ENCODE measurements at places on chromosomes 11 and 22. TPM values are rescaled to one million over a fixed set of nuclear protein-coding genes. Genes with fewer than 3 reads are reported as not detected.

DNA sequence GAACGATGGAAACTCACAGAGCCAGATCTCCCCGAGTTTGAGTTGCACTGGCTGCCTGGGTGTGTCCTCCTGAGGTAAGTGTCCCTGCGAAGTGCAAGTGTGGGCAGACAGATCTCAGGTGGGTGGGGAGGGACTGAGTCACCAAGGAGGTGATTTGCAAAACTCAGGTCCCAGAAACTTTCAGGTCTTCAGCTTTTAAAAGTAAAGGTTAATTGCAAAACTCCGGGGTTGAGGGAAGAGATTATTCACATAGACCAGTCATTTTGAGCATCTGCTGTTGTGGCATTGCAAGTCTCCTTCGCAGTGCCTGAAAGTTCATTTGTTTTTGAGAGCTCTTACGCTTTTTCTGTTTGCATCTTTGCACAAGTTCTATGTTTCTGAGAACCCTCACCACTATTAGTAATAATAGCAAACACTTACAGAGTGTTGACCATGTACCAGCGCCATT is 7.1 kb downstream of the CD44 start:
- no peak for DNase-seq

DNA sequence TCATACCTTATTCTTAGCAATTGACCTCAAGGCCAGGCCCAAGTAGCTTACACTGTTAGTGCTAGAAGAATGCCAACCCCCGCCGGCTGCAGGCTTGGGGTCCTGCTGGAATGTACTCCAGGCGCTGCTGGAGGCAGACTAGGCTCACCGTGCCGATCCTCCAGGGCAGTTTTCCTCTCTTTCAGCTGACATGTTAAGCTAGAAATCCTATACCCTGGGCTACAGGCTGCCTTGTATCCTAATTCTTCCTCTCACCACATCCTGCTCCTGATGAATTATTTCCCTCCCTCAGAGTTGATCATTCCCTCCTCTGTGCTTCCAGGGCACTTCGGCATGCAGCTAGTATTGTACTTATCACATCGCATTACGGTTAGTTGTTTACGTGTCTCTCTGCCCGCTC is 3.4 kb downstream of the SPTBN2 start:
- no peak for DNase-seq

- DNase-seq, result no peak
Observed at GRCh38 chr22:25892678-25893077, 150.7 kb downstream of the MYO18B start.

GRCh38 chr11:20058749-20059458 is 101.4 kb downstream of the DBX1 start:
- DNase-seq, result no peak

GRCh38 chr11:110525883-110526282 is 96.1 kb downstream of the FDX1 start:
- DNase-seq, result no peak

- DNase-seq, result no peak
Observed at GRCh38 chr22:27643907-27644306, 157.6 kb downstream of the MN1 start.

DNA sequence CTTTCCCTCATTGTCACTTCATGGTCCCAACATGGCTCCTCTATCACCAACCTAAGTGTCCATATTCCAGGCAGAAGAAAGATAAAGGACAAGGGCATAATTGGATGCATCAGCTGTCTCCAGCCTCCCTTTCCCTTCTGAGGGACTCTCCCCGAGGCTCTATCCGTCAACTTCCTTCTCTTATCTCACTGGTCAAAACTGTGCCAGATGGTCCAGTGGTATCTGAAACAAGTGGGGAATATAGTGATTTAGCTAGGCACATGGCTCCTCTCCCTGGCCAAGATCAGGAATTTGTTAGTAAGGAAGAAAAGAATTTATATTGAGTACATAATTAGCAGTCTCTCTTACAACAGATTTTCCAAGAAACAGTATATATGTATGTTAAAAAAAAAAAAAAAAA is 12.6 kb upstream of the SPON1 start:
- no peak for DNase-seq

GRCh38 chr22:43263645-43264514 is 76.9 kb upstream of the TTLL12 start:
- peak; percentile 99 for DNase-seq

- no peak for DNase-seq
Observed at GRCh38 chr11:83554876-83555275, 268.7 kb upstream of the CCDC90B start.

GRCh38 chr11:20004866-20005265 is 155.4 kb downstream of the DBX1 start:
- DNase-seq, result peak; percentile 77

- peak; percentile 43 for DNase-seq
Observed at GRCh38 chr22:26589367-26589844, 526 bp downstream of the TPST2 start.

GRCh38 chr11:114160894-114161293 is 101.4 kb downstream of the ZBTB16 start:
- DNase-seq, result no peak

DNA sequence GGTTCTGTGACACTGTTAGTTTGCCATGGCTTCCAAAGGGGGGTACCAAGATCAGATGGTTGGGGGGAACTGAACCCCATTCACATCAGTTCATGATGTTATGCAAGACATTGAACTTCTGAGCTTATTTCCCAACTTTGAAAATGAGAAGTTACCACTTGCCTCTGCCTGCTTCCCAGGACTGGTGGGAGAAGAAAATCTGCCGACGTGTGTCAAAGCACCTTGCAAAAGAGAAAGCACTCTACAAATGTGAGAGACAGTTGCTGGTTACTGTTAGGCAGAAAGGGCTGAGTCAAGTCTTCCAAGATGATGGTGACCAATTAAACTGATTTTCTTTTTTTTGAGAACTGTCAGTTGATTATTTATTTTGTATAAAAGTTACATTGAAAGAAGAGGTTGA is 45.6 kb downstream of the SMCO4 start:
- no peak for DNase-seq

DNA sequence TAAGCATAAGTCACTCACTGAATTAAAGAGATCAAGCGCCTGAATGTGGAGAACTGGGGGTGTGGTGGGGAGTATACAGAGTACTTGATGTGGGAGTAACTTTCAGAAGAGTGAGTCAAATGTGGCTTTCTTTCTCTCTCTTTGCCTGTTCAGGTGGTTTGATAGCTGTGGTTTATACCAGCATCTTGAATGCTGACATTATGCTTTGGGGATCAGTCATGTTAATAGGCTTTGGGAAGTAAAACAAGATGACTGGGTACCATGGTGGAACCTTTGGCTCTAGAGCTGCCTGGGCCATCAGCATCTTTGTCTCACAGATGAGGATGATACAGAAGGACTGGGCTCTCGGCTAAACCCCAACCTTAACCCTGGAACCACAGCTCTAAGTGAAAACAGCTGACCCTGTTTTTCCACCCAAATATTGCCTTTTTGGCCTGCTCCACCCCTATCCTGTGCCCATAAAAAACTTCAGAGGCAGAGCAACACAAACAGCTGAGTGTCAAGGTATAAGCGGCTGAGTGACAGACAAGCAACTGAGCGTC is 58.2 kb upstream of the GNAZ start:
- no peak for DNase-seq

DNA sequence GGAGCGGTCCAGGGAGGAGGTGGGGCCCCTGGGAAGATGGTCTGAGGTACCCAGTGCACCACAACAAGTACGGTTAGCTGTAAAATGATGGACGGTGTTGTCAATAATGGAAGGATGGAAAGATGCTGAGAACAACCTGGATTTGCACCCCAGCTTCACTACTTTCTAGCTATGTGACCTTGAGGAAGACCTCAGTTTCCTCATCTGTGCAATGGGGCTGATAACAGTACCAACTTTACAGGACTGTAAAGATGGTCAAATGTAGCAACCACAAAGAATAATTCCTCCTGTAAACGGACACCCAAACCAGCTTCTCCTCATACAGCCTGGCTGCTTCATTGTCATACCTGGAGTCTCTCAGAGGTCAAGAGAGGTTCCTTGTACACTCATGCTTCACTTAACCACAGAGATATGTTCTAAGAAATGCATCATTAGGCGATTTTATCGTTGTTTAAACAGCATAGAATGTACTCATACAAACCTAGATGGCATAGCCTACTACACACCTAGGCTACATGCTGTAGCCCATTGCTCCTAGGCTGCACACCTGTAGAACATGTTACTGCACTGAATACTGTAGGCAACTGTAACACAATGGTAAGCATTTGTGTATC is 65.5 kb upstream of the LMO2 start:
- no peak for DNase-seq

DNA sequence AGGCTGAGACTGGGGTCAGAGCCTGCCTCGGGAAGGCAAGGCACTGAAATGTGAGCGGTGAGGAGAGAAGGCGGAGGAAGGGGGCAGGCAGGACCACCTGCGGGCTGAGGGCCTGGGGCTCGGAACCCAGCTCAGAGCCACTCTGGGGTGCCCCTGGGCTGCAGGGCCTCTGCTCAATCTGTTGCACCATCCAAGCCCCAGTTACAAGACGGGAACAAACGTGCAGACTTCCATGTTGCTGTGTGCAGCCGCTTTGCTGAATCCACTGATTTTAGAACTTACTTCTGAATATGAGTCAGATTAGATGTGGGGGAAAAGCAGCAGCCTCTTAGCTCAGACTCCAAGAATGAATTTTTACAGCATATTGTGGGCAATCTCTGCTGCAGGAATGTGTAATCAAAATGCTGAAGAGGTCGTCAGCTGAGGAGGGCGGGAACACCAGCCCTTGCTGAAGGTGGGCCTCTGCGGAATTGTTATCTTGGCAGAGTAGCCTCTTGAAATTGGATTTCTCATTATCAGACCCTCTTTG is 21.6 kb downstream of the PARVG start:
- DNase-seq, result no peak

- no peak for DNase-seq
Observed at GRCh38 chr22:37411655-37412054, 15.6 kb downstream of the ELFN2 start.

DNA sequence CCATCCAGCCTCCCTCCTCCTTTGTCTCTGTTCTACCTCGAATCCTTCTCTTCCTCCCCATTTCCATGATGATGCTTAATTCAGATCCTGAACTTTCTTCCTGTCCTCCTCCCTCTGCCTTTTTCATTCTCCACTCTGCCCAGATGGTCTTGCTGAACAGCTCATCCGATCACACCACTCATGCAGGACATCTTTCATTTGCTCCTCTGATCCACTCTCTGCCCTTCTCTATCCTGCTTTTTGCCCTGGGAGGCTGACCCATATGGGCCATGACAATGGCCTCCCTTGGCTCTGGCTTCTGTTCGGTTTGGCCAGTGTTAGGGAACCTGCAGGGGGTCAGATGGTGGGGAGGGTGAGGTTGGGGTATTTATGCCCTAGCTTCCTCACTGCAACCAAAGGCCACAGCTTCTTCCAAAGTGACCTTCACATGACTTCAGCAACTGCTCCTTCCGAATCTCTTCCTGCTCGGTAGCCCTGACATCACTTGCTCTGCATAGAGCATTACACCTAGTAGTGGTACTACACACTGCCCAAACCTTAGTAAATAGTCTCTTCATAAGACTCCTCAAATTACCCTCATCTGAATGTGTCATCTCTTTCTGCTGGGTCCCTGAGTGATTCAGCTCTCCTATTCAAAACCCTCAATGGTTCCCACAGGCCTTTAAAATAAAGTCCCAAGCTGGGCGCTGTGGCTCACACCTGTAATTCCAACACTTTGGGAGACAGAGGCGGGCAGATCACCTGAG is 32.7 kb upstream of the MICAL2 start:
- no peak for DNase-seq

- DNase-seq, result no peak
Observed at GRCh38 chr11:19102521-19102900, 14.5 kb upstream of the ZDHHC13 start.

GRCh38 chr11:1927026-1927847 is 7.7 kb downstream of the TNNT3 start:
- DNase-seq, result no peak

- DNase-seq, result no peak
Observed at GRCh38 chr11:8288824-8289491, 25.3 kb upstream of the LMO1 start.

GRCh38 chr11:57477507-57478189 is 17.3 kb downstream of the RTN4RL2 start:
- DNase-seq, result no peak

- peak; percentile 25 for DNase-seq
Observed at GRCh38 chr22:31496735-31497146, 405 bp downstream of the SFI1 start.

DNA sequence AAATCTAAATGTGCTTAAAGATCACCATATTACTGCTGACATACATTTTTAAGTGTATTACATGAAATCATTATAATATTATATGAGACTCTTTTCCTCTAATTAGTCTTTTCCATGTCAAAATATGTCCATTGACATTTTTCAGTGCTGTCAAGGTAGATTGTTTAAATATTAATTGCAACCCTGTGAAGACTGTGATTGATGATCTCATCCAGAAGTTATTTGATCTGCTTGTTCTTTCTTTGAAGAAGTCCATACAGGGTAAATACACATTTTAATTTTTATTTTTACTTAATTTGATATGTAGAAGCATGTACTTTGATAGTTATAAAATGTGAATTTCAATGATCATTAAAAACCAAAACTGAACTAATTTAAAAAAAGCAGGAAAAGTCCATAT is 38.4 kb downstream of the DYNC2H1 start:
- DNase-seq, result peak; percentile 1

DNA sequence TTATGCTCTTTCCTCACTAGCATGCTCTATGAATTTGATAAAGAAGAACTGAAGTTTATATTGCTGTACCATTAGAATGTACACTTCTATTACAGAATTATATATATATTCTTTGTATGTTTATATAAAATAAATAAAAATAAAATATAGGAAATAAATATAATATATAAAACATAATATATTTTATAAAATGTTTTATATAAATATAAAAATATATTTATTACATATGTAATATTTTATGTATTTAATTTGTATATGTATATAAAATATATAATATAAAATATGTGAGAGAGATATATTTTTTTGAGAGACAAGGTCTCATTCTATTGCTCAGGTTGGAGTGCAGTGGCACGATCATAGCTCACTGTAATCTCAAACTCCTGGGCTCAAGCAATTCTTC is 18.3 kb upstream of the RTCB start:
- no peak for DNase-seq

GRCh38 chr11:90391756-90392155 is 168.9 kb upstream of the CHORDC1 start:
- DNase-seq, result no peak

OR8D1 gene
- total RNA-seq, result not detected

SLN gene
- total RNA-seq, result not detected

ZP1 gene
- not detected for total RNA-seq

KCNK7 gene
- total RNA-seq, result 0.14 TPM

ASCL2 gene
- not detected for total RNA-seq

TRIM51 gene
- not detected for total RNA-seq

PLXNB2 gene
- 135 TPM for total RNA-seq

ANGPTL5 gene
- total RNA-seq, result not detected

CCDC116 gene
- total RNA-seq, result 0.17 TPM

OVOL1 gene
- not detected for total RNA-seq

SCUBE1 gene
- total RNA-seq, result not detected

CRYBB2 gene
- not detected for total RNA-seq

HOATZ gene
- not detected for total RNA-seq

PHOX2A gene
- not detected for total RNA-seq

CD3G gene
- total RNA-seq, result not detected

LRRC74B gene
- total RNA-seq, result not detected

HIKESHI gene
- total RNA-seq, result 62.1 TPM

CXCR5 gene
- total RNA-seq, result not detected

NAALAD2 gene
- total RNA-seq, result 0.33 TPM

MCAM gene
- 1,172 TPM for total RNA-seq
